CD4-positive, alpha-beta T cell treated with Interleukin-4 for 4 hours (primary cell): ENCODE measurements at places on chromosomes 2 and 18.

DNA sequence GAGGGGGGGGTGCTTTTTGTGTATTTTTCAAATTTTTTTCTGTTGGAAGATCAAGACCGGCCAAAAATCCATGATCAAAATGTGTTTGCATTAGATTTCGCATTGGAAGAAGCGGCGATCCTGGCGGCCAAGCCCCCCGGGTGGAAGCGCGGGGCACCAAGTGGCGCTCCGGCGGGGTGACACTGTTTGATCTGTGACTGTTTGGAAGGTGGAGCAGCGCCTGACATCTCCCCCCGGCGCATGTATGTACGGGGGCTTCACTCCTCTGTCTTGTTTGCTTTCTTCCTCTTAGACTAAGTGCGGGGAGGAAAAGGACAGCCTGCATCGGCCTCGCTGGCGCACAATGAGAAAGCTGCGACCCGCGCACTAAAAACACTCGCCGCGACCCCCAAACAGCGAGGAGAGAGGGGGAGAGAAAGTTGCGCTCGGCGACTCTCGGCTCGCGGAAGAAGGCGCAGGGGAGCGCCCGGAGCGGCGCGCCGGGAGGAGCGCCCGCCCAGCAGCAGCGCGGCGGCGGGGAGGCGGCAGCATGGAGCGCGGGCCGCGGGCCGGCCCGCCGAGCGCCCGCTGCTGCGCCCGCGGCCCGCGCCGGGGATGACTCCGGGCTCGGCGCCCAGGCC lies 515 bp downstream of the TSHZ1 start:
- DNase-seq, result no peak

GRCh38 chr18:70419526-70419925 lies 130.7 kb downstream of the SOCS6 start:
- DNase-seq, result no peak

DNA sequence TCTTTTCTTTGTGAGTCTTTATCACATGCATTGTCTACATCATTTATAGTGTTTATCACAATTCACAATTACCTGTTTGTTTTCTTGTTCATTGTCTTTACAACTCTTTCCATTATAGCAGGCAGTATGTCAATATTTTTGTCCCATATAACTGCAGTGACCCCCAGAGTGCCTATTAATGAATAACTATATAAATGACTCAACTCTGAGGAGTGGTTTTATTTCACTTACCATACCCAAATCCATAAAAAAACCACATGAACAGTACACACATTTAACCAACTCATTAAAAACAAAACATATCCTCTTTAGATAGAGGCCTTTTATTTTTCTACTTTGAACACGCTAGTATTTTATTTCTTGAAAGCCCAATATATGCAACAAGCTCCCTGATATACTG lies 1419.1 kb upstream of the NXPH2 start:
- no peak for DNase-seq

DNA sequence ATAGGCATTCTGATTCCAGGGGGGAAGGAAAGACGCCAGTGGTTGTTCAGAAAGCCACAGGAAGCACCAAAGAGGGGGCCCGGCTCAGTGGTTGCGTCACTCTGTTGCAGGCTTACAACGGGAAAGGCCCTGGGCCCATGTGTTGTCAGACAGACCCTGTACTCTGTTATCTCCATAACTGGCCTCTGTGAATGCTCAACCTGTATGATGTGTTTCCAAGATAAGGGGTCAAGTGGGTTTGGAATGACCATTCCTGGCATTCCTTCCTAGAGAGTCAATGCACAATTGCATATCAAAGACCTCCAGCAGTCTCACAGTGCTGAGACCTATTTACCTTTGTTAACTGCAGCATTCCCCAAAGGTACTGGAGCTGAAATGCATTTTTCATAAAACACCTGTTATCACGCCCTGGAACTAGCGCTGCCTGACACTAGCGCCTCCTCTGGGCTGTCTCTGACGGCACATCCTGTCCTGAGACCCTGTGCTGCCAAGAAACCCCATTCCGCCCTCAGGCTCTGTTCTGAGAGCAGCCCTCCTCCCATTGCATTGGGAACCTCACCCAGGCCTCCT lies 13.2 kb upstream of the LRRFIP1 start:
- DNase-seq, result no peak
